ENCODE measurements at places on chromosomes 7 and 10.
A peak's percentile ranks its signal among the peaks of the same experiment; 100 is the strongest.

DNA sequence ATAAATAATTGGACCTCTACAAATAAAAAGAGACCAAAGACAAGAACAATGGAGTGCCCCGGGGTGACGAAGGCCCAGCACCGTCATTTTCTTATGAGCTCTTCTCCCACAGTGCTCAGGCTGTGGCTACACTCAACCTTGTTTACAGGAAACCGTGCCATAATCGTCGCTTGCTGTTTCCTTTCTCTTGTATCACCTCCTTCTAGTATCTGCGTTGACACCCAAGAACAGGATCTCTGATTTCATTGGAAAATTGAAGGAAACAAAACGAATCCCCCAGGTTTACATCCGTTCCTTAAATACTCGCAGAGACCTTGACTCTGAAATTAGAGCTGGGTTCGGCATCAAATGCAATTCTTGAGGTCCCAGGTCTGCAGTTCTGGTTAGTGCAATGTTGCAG lies 1.7 kb upstream of the IGFBP3 start:
- no peak for DNase-seq

GRCh38 chr10:17062493-17062892 lies 67.1 kb downstream of the CUBN start:
- no peak for DNase-seq

DNA sequence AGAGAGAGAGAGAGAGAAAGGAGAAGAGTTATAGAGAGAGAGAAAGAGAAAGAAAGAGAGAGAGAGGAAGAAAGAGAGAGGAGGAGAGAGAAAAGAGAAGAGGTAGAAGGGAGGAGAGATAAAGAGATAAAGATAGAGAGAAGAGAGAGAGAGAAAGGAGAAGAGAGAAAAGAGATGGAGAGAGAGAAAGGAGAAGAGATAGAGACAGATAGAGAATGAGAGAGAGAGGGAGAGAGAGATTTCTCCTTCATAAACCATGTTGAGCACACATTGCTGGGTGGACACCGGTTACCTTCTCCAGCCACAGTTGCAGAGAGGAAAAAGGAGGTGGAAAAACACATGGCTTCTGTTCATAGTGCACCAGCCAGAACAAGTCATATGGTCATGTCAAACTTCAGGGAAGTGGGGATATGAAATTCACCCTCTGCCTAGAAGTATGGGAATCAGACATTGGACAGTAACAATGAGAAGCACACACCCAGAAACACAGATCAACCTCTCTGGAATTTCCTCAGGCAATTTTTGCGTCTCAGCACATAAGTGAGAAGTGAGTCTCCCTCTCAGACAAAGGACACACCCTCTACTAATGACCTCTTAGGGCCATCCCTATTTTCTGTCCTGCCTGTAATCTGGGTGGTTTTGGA lies 172.5 kb upstream of the SVIL start:
- no peak for DNase-seq

GRCh38 chr10:69089638-69090599 lies 2.0 kb downstream of the SRGN start:
- peak; percentile 27 for DNase-seq

DNA sequence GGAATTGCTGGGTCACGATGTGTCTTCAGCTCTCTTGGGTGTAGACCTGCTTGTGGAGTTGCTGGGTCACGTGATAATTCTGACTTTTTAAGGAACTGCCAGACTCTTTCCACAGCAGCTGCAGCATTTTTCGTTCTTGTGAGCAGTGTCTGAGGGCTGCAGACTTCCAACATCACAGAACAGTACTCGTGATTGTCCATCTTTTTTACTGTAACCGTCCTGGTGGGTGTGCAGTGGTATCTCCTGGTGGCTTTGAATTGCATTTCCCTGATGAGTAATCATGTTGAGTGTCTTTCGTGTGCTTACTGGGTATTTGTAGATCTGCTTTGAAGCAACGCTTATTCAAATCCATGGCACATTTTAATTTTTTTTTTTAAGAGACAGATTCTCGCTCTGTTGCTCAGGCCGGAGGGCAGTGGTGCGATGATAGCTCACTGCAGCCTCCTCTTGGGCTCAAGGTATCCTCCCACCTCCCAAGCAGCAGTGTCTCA lies 22.7 kb downstream of the INPP5A start:
- no peak for DNase-seq

DNA sequence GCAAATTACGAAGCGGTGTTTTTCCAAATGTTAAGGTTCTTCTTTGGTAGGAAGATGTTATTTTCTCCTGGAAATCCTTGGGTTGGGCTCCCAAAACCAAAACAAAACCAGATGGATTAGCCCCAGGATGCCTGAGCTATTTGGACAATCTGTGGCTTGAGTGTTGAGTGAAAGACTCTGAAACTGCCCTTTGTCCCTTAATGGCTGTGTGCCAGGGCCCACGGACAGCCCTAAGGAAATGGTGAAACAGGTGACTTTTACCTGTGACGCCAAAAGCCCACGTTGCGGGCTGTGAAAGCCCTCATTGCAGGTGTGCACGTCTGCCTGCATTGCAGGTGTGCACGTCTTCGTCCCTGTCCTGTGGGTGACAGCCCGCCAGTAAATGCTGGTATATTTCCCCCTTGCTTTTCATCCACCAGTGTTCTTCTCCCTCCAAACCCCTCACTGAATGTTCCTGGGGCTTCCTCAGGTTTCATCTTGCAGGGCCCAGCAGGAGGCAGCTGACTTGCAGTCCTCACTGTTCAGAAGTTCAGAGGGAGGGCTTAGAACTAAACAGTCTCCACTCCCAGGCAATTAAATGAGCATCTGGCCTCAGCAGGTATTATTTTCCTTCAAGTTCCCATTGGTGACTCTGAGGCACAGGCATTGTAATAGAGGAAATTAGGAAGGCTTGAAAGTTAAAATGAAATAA lies 10.7 kb downstream of the PFKP start:
- no peak for DNase-seq

DNA sequence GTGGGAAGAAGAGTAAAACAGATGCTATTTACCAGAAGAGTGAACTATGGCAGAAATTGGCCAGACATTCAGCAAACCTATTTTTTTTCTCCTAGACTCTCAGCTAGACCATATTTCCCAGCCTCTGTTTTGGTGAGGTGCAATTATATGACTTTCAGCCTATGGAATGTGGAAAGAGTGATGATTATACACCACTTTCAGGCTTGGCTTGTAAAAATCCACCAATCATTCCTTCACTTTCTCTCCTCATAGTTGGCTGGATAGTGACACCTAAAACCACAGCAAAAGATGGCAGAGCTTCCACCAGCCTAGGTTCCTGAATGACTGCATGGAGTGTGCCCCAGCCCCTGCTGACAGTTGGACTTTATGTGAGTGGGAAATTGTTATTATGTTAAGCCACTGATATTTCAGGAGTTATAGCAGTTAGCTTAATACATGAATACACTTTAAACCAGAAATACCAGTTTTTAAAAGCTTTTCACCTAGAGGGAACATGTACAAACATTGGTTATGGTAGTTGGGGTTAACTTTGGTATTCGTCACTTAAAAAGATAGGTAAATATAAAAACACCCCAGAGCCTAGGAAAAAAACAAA lies 19.1 kb upstream of the TNKS2 start:
- no peak for DNase-seq

GRCh38 chr7:148191391-148192065 lies 399.0 kb upstream of the C7orf33 start:
- DNase-seq, result no peak

DNA sequence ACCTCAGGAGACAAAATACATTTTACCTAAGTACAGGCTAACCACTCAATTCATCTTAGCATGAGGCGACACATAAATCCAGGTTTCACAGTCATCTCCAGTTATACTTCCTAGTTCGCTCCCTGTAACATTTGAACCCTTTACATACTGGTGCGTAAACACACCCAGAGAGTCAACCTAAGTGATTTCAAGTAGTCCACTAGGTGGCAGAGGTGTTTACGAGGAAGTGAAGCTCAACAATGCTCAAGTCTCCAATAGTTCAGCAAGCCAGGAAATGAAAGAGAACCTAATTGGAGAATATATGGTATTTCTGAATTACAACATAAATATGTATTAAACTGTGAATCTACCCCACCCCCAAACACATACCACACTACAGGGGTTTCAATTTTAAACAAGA lies 76.3 kb upstream of the ABCB5 start:
- DNase-seq, result no peak

DNA sequence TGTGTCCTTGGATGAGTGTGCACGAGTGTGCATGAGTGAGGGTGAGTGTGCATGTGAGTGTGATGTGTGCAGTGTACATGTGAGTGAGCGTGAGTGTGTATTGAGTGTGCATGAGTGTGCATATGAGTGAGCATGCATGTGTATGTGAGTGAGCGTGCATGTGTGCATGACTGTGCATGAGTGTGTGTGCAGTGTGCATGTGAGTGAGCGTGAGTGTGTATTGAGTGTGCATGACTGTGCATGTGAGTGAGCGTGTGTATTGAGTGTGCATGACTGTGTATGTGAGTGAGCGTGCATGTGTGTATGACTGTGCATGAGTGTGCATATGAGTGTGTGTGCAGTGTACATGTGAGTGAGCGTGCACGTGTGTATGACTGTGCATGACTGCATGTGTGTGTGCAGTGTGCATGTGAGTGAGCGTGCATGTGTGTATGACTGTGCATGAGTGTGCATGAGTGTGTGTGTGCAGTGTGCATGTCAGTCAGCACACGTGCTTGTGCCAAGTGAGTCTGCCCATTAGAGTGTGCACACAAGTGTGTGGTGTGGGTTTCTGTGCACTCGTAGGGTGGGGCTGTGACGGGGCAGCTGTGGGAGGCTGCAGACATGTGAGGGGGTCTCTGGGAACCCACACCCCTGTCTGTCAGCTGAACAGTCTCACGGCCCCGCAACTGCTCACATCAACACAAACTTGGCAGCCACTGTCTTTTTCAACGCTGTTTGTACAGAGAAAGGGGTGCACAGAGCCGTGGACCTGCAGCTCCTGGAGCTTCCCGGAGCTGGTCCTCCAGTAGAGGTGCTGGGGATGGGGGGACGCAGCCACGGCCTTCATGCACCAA lies 14.8 kb downstream of the FOXL3 start:
- DNase-seq, result no peak

- DNase-seq, result no peak
Observed at GRCh38 chr10:6516281-6516928, 63.7 kb downstream of the PRKCQ start.

- no peak for DNase-seq
Observed at GRCh38 chr10:27661514-27662286, 83.9 kb downstream of the MKX start.

DNA sequence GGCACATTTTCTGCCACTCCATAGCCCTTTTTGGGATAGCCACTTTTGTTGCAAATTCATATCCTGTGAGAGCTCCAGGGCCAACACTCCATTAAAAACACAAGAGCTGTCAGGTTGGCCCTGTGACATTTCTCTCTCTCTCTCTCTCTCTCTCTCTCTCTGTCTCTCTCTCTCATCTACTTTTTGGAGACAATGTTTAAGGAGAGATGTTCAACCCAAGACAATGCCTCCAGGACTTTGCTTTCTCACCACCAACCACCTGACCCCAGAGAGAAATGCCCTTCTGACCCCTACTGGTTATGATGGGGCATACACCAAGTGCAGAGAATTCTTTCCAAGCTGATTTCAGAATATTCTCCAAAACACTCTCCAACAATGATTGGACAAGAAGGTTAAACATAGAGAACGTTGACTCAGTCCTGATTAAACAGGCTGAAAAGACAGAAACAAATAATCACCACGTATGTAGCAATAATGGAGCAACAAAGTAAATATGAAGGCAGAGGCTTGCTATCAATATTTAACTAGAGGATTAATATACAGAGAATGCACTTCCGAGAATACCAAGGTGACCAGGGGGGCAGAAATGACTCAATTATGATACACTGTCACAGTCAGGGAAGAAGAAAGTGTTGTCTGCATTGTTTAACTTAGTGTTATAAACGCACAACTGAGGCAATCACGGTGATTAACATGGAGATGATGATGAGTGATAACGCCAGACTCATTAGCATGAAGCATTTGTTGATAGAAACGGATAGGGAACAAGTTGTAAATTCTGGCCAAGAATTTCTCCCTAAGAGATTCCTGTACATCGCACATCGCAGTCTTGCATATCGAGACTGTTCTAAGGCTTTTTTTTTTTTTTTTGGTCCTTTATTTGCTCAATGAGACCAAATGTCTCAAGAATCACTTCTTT lies 178.5 kb downstream of the NRP1 start:
- DNase-seq, result no peak

GRCh38 chr10:129505500-129506075 lies 38.5 kb downstream of the MGMT start:
- no peak for DNase-seq

DNA sequence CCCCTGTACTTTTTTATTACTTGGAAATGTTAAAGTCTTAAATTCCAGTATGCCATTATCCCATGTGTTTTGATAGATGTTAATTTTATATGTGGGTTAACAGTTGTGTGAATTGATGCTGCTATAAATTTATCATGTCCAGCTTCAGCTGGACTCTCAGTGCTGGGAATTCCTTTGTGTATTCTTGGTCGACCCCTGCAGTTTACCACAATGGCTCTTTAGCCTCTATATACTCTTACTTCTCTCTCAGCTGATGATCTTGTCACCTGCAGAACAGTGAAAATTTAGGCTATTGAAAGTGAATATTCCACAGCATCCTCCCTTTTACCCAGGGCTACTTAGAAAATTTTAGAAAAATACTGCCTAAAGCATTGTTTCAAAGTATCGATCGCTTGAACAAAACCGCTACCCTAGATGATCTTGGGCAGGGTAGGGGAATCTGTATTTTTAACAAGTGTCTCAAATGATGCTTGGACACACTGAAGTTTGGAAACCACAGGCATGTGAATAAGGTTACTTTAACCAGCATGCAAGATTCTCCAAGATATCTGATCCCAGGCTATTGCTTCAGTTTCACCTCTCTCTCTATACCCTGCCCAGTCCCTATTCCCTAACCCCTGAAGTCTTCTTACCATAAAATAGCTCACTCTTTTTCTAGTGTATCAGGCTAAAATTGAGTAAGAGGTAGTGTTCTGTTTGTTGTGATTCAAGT lies 25.4 kb downstream of the LCOR start:
- no peak for DNase-seq

GRCh38 chr7:155610633-155611193 lies 33.7 kb upstream of the RBM33 start:
- DNase-seq, result no peak

DNA sequence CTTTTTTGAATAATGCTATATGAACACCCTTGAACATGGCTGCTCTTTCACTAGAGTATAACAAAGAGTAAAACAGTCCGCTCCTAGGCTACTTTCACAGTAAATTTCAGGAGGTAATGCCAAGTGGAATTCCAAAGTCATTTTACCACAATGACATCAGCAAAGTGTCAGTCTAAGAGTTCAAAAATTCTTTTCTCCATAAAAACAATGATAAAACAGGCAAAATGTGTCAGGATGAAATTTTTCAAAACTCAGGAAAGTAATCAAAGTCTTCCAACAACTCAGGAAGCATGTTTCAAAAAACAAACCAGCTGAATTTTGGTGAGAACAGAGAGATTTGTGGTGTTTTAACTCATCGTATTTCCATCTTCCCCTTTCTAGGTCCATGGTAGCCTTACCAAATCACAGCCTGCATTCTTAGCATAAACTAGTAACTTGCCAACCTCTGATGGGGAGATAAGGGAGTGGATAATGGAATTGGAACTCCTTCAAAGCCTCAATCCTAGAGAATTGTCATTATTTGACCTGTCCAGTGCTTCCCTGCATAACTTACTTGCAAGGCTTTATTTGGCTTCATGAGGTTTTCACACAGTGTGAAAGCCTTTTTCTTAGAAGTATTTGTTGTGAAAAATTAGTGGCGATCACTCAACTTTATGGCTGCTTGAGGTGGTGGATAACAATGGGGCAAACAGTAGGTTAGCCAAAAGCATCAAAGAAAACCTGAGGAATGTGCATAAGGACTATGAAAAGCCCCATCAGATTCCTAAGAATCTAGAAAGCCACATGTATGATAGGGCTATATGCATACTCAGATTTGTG lies 302.7 kb downstream of the HDAC9 start:
- no peak for DNase-seq

GRCh38 chr10:34922138-34922537 lies 107.0 kb upstream of the PARD3 start:
- no peak for DNase-seq

Data from stimulated activated CD4-positive, alpha-beta T cell treated with anti-CD3 and anti-CD28 coated beads, Interleukin-15, amount 100 ng/mL, for 1 hour (primary cell).